ENCODE measurements at places on chromosomes 12 and 14.

DNA sequence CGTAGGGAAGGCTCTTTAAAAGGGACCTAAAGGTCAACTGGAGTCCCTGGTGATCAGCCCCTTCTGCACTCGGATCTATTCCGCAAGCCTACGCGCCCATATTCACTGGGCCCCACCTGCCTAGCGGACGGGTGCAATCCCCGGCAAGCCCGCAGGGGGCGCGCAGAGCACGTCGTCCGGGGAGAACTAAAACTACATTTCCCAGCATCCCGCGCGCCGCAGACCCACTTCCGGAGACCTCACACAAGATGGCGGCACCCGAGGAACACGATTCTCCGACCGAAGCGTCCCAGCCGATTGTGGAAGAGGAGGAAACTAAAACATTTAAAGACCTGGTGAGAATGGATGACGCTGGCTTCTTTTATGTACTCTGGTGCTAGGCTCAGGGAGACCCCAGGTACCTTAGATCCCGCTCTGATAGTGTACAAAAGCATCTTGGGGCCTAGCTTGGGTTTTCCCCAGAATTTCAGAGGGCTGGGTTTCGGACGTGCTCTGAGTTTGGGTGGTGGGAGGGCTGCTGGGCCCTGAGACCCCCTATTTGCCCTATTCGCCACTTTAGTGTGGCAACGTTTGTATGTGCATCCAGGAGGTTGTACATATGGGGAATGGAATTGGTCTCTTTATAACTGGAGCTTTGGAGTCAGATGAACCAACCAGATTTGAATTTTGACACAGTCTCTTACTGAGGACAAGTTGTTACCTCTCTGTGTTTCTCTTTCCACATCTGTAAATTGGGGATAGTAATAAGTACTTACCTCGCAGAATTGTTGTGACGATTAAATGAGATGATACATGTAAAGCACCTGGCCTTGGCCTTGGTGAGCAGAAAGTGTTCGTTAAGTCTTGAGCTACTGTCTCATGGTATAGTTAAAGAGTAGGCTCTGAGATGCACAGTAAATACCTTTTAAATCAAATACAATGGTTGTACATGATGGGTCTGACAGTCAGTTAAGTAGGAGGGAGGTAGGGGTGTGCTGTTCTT lies at the start of gene DDX47:
DDX47 (plus strand) TSS at position 227 of the 982 bp plus-strand sequence; CDS start at position 249, 22 bp downstream.
- DNase-seq = peak; percentile 83

DNA sequence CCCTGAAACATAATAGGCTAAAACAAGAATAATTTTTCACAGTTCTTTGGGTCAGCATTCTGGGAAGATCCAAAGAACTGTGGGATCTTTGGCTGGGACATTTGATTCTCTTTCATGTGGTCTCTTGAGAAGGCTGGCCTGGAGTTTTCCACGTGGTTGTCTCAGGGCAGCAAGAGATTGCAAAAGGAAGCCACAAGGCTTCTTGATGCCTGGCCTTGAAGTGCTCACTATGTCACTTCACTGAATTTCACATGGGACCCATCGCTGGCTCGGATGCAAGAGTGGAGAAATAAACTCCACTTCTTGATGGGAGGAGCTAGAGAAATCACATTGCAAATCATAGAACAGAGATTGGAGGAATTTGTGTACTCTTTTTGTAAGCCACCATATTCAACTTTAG lies 343.4 kb downstream of the MED13L start:
- DNase-seq = no peak

DNA sequence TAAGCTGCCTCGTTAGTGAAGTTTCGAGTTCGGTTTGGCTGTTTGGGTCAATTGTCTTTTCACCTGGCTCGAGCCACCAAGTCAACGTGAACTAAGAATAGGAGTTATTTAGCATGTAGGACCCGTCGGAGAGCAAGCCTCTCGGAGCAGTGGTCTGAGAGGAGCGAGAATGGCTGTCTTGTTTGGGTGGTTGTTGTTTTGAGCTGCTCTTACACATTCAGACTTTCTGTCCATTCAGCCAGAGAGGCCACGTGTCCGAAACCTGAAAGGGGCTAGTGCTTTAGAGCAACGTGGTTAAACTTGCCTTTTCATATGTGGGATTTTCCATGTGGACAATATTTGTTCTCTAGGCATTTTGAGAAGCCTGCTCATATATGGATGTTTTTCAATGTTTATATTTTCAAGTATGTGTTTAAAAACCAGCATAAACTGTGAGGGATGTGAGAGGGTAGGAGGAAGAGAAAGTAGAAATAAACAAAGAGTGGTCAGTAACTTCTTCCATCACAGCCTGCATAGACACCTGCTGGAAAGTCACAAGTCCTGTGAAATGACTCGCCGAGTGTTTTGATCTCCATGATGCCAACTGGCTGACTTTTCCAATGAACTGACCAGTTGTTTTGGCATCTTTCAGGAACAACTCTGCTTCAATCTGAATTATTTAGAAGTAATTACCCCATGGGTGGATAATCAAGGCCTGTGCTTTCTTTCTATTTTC lies 221.0 kb downstream of the ASCL1 start:
- no peak for DNase-seq

DNA sequence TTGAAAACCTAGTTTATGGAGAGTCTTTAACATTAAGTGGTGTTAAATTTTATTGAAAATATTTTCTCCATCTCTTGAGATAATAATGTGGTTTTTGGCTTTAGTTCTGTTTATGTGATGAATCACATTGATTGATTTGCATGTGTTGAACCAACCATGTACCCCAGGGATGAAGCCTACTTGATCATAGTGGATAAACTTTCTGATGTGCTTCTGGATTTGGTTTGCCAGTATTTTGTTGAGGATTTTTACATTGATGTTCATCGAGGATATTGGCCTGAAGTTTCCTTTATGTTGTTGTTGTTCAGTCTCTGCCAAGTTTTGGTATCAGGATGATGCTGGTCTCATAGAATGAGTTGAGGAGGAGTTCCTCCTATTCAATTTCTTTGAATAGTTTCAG lies 222.6 kb downstream of the ADAMTS20 start:
- no peak for DNase-seq

- no peak for DNase-seq
Measured at GRCh38 chr14:20219033-20219432, 4.5 kb upstream of the OR11H6 start.

GRCh38 chr14:72515779-72516770 lies 377.8 kb downstream of the DPF3 start:
- DNase-seq = no peak

DNA sequence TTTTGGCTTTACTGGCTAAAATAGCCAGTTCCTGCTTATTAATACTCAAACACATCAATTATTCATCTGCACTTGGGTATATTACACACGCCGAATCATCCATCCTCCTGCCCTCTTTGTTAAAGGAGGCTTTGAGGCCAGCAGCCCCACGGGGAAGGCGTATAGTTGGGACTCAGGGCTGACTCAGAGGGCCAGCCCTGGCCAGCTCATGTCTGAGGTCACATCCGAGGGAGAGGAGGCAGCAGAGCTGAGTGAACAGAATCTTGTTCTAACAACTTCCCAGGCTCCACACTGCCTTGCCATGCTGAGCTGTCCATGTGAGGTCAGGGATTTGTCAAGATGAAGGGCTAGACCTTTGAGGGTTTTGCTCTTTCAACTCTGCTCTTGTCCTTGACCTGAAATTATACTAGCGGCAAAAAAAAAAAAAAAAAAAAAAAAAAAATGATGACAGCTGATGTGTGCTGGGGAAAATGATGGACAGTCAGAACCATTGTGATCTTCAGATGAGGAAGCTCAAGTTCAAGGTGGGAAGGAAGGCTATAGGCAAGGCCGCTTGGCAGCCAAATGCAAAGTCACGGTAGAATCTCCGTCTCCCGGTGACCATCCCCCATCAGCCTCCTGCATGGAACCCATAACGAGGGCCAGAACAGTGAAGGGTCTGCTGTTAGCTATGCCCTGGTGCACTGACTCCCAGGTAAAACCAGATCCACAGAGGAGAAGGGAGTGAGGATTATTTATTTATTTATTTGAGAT lies 12.5 kb upstream of the MARK3 start:
- DNase-seq = peak; percentile 91
